ENCODE measurements at places on chromosomes 5 and 9. TPM values are rescaled to one million over a fixed set of nuclear protein-coding genes. Genes with fewer than 3 reads are reported as not detected.

CCNJL gene
- 0.07 TPM for polyA plus RNA-seq

DOCK8 gene
- polyA plus RNA-seq, result 3.8 TPM

DNM1 gene
- 0.29 TPM for polyA plus RNA-seq

SLCO6A1 gene
- not detected for polyA plus RNA-seq

C9orf153 gene
- 0.26 TPM for polyA plus RNA-seq

PPP2R2B gene
- 0.31 TPM for polyA plus RNA-seq

BTNL8 gene
- polyA plus RNA-seq, result 0.49 TPM
